ENCODE measurements at places on chromosomes 1 and 21.

DNA sequence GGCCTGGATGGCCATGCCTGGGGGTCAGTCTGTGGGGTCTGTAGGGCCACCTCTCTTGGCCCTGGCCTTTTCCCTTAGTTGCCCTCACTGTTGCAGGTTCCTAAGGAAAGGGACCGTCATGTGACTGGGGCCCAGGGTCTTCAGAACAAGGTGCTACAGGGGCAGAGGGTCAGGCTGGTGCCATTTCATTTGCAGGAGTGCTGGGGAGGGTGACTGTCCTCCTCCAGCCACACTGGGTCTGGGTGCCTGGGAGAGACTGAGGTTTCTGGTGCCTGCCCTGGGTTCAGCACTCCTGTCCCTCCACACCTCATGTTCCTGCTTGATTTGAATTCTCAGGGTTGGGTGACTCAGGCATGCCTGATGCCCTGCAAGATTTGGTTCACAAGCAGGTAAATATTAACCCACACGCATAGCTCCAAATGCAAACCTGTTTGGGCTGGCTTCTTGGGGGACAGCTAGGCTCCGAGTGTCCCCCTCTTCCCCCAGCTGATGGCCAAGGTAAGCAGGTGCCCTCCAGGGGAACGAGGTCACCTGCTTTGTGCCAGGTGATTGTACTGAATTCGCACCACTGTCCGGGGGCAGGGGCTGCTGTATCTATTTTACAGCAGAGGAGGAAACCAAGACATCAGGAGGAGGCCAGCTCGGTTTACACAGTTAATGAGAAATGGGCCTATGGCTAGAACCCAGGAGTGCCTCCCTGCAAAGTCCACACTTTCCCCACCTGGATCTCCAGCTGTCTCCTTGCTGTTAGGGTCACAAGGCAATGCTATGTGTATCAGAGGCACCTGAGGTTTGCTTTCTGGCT is 20.3 kb downstream of the ARHGEF10L start:
- no peak for DNase-seq

DNA sequence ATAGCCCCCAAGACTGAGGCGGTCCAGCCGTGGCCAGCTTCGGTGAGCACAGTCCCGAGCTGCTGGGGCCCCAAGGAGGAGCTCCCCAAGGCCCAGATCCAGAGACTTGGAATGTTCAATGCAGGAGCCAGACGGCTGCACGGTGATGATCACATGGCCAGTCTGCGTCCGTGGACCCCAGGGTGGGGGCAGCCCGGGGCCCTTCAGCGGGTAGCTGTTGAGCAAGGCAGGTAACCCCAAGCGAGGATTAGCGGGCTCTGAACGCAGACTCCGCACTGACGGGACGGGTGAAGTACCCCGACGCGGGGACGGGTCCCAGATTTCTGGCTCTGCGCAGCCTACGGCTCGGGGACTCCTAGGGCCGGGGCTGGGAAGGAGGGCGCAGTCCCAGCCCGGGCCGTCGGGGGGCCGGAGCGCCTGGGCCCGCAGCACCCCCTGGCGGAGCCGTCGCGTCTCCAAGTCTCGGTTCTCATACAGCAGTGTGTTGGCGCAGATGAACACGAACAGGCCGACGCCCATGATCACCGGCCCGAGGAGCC is 2.7 kb downstream of the TMEM200B start:
- DNase-seq, result peak; percentile 69

- DNase-seq, result no peak
These were observed 104.9 kb upstream of the PLD5 start for GRCh38 chr1:242629396-242629795.

DNA sequence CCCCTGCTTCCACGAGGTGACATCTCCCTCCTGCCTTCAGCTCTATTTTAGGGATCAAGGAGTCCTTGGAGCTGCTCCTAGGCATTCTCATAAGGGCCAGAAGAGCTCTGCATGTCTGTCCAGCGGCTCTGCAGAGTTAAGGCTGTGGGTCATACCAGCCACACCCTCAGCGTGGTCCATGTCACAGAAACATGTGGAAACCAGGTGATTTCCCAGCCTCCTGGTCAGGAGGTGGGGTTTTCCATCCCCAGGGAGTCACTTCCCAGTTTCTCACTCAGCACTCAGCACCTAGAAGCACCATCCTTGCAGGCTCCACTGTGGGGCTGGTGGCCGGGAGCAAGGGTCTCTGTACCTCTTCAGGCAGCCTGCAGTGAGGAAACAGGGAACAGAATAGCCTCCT is 1.4 kb upstream of the TNFRSF1B start:
- DNase-seq, result no peak

DNA sequence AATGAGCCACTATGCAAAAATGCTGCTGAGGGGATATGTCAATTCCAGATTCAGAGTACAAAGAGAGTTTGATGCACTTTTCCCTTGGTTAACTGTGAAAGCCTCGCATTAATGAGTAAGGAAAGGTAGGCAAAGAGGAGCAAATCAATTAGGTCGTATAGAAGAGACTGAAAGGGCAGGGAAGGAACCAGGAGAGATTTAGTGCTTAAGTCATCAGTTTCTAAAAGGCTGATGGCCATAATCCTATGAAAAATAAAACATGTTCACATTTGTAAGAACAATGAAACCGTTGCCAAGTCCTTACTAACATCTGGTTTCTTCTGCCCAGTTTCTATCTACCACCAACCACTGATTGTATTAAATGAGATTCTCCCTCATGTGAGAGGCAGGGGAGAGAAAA is 118.4 kb upstream of the PALMD start:
- DNase-seq, result no peak

Measured in left colon (tissue), 2 donors.